Activated T-cell treated with anti-CD3 and anti-CD28 coated beads, Interleukin-2, amount 50 U/mL, for 72 hours (primary cell): ENCODE measurements at places on chromosomes 11 and 22. TPM values are rescaled to one million over a fixed set of nuclear protein-coding genes. Genes with fewer than 3 reads are reported as not detected.
A peak's percentile ranks its signal among the peaks of the same experiment; 100 is the strongest.

The ENTHD1 gene
- 0.46 TPM for total RNA-seq

The ZNF215 gene
- total RNA-seq: 0.23 TPM

The GDPD4 gene
- not detected for total RNA-seq

The KCNJ1 gene
- total RNA-seq: not detected

The APOBEC3F gene
- total RNA-seq: 49.0 TPM

The RFPL3 gene
- not detected for total RNA-seq

The FERMT3 gene
- 158 TPM for total RNA-seq

- no peak overlapping the region for H3K27ac ChIP-seq
- peaks cover 3% of the 10 kb centered on the region for H3K36me3 ChIP-seq
- H3K4me1 ChIP-seq: peaks cover 75% of the 10 kb centered on the region
- no peaks in the 10 kb centered on the region for H3K27me3 ChIP-seq
- no peak overlapping the region for H3K4me3 ChIP-seq
These were observed 82.3 kb downstream of the PTPRJ start for GRCh38 chr11:48062649-48063048.

DNA sequence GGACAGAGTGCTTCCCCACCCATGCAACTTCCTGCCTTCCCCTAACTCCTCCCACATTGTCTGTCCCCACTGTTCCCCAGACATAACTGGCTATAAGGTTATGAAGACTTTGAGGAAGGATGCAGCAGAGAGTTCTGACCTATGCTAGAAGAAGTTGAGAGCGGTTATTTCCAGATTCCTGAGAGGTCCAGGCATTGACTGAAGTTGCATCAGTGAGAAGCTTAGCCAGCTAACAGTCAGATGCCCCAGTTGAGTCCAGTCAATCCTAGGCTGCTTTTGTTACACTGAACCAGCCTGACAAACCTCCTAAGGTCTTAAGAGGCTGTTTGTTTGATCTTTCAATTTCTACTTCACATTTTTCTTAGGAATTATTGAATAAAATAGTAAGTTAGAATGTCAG lies 937.9 kb upstream of the CCDC90B start:
- no peak for DNase-seq
- no peaks in the 10 kb centered on the region for H3K36me3 ChIP-seq
- H3K27ac ChIP-seq: no peak overlapping the region
- no peak overlapping the region for H3K4me3 ChIP-seq

- H3K4me1 ChIP-seq: no peaks in the 10 kb centered on the region
- no peak overlapping the region for H3K4me3 ChIP-seq
- H3K36me3 ChIP-seq: peaks cover 5% of the 10 kb centered on the region
- no peak overlapping the region for H3K27ac ChIP-seq
- no peak for DNase-seq
These were observed 284.0 kb downstream of the LRRC4C start for GRCh38 chr11:41175304-41175972.

- H3K4me1 ChIP-seq: no peaks in the 10 kb centered on the region
- no peak overlapping the region for H3K27ac ChIP-seq
- no peaks in the 10 kb centered on the region for H3K36me3 ChIP-seq
- H3K27me3 ChIP-seq: no peaks in the 10 kb centered on the region
- DNase-seq: no peak
- no peak overlapping the region for H3K4me3 ChIP-seq
These were observed 154.3 kb downstream of the NXPE2 start for GRCh38 chr11:114832532-114833125.

DNA sequence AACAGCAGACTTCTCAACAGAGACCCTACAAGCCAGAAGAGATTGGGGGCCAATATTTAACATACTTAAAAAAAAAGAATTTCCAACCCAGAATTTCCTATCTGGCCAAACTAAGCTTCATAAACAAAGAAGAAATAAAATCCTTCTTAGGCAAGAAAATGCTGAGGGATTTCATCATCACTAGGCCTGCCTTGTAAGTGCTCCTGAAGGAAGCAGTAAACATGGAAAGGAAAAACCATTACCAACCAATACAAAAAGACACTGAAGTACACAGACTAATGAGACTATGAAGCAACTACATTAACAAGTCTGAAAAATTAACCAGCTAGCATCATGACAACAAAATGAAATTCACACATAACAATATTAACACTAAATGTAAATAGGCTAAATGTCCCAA lies 947.9 kb upstream of the CHORDC1 start:
- no peaks in the 10 kb centered on the region for H3K27me3 ChIP-seq
- no peak overlapping the region for H3K4me3 ChIP-seq
- no peak overlapping the region for H3K27ac ChIP-seq
- no peaks in the 10 kb centered on the region for H3K36me3 ChIP-seq

- peaks cover 12% of the 10 kb centered on the region for H3K27me3 ChIP-seq
- H3K36me3 ChIP-seq: peaks cover 2% of the 10 kb centered on the region
- no peak overlapping the region for H3K4me3 ChIP-seq
These were observed 11.1 kb upstream of the FXYD6 start for GRCh38 chr11:117887431-117888138.

- H3K27me3 ChIP-seq: peaks cover 55% of the 10 kb centered on the region
- no peaks in the 10 kb centered on the region for H3K36me3 ChIP-seq
- peaks cover 15% of the 10 kb centered on the region for H3K4me1 ChIP-seq
- H3K4me3 ChIP-seq: peak overlapping the region; percentile 62
- no peak overlapping the region for H3K27ac ChIP-seq
- DNase-seq: no peak
These were observed 635 bp downstream of the SCARF2 start for GRCh38 chr22:20436768-20437612.

DNA sequence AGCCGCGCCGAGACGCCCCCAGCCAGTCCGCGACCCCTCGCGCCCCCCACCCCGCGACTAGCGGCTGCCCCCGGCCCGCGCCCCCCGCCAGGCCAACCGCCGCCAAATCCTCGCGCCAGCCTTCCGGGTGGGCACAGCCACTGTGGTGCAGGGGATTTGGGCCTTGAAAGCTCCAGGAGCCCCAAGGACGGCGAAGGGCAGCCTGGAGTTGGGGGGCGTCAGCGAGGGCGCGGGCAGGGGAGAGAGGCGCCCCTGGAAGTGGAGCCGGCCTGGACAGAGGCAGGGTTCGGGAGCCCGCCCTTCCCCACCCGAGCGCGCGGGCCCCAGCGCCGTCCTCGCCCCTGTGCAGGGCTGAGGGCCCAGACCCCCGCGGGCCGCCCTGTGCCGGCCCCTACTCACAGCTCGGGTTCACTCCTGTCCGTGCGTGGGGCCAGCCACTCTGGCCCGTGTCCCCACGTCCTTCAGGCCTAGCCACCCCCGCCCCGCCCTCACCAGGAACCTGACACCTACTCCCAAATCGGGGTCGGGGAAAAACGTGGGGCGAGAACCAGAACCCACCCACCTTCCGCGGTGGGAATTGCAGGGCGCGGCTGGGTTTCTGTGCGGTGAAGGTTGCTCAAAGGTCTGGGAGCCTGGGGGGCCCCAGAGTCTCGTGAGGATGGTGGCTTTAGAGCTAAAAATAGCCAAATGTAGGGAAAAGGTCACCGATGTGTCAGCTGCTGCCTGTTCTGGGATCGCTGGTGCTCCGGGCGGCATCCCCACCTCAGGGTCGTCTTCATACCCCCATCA lies at the start of gene CPT1B:
Gene CPT1B (minus strand): TSS at position 441 of the 789 bp plus-strand sequence. CDS start 512 bp downstream, outside the sequence.
- H3K4me1 ChIP-seq: peaks cover 27% of the 10 kb centered on the region
- H3K27me3 ChIP-seq: no peaks in the 10 kb centered on the region
- DNase-seq: no peak
- H3K4me3 ChIP-seq: no peak within 1 kb of the TSS

GRCh38 chr11:86706338-86707131 lies 34.1 kb upstream of the ME3 start:
- H3K27me3 ChIP-seq: peaks cover 30% of the 10 kb centered on the region
- DNase-seq: no peak
- no peak overlapping the region for H3K4me3 ChIP-seq
- no peaks in the 10 kb centered on the region for H3K4me1 ChIP-seq
- peaks cover 4% of the 10 kb centered on the region for H3K36me3 ChIP-seq

DNA sequence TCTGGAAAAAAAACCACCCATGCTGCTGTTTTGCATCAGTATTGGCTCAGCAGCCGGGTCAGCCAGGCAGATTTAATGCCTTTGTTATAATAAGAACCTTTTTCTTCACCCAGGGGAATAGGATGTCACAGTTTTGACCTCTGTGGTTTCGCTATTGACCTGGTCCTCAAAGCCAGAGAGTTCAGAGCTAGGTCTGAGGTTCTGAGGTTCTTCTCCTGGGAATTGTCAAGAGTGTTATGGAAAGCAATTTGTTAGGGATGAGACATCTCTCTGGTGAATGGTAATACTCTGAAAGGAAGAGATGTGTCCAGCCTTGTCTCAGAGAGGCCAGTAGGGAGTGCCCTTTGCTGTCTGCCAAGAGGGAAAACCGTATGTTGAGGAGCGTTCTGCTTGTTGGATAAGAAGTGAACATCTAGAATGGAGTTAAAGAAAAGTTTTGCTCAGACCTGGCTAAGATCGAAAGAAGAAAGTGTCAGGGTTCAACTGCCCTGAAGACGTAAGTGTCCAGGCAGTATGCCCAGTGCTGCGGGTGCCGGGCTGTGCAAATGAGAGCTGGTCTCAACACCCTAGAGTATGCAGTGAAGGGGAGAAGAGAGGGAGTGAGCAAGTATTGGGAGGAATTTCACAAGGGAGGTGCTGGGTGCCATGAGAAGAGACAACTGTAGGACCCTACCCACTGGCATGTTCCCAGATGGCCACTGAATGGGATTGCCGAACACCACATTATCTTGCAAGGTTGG lies 150.9 kb upstream of the TTC12 start:
- no peak for DNase-seq
- no peaks in the 10 kb centered on the region for H3K4me1 ChIP-seq
- no peak overlapping the region for H3K27ac ChIP-seq
- no peak overlapping the region for H3K4me3 ChIP-seq
- no peaks in the 10 kb centered on the region for H3K36me3 ChIP-seq

DNA sequence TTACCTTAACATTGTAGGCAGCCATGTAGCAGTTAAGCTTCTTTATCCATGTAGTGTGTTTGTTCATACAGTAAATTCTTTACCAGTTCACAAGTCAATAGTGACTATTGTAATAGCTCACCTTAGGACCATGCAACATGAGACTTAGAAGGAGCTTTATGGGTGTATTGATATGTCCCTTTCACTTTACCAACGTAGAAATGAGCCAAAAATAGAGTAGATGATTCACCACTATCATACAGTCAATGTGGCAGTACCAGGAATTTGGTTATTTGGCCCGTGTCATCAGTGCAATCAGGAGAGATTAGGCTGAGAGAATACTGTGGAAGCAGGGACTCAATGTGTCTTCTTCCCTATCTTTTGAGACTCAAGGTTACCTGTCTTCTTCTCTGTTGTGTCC lies 4.7 kb downstream of the ZDHHC13 start:
- no peak for DNase-seq
- H3K36me3 ChIP-seq: peaks cover 25% of the 10 kb centered on the region
- H3K4me3 ChIP-seq: peak overlapping the region; percentile 23
- no peaks in the 10 kb centered on the region for H3K27me3 ChIP-seq
- peaks cover 53% of the 10 kb centered on the region for H3K4me1 ChIP-seq
- peak overlapping the region; percentile 45 for H3K27ac ChIP-seq

DNA sequence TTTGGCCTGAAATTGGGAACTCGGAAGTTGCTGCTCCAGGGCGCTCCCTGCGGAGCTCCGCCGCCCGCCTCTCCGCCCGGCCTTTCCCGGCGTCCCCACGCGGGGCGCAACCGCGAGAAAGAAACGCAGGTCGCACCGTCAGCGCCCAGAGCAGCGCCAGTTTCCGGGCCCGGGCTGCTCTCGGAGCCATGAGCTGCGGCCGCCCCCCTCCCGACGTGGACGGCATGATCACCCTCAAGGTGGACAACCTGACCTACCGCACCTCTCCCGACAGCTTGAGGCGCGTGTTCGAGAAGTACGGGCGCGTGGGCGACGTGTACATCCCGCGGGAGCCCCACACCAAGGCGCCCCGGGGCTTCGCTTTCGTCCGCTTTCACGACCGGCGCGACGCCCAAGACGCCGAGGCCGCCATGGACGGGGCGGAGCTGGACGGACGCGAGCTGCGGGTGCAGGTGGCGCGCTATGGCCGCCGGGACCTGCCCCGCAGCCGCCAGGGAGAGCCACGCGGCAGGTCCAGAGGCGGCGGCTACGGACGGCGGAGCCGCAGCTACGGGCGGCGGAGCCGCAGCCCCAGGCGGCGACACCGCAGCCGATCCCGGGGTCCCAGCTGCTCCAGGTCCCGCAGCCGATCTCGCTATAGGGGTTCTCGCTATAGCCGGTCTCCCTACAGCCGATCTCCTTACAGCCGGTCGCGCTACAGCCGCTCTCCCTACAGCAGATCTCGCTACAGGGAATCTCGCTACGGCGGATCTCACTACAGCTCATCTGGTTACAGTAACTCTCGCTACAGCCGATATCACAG lies 521 bp downstream of the SRSF8 start:
- H3K36me3 ChIP-seq: peaks cover 6% of the 10 kb centered on the region
- H3K27me3 ChIP-seq: peaks cover 4% of the 10 kb centered on the region
- H3K27ac ChIP-seq: peak overlapping the region; percentile 99
- peak overlapping the region; percentile 96 for H3K4me3 ChIP-seq

- H3K27me3 ChIP-seq: no peaks in the 10 kb centered on the region
- peak overlapping the region; percentile 88 for H3K4me3 ChIP-seq
- H3K36me3 ChIP-seq: no peaks in the 10 kb centered on the region
- H3K4me1 ChIP-seq: peaks cover 43% of the 10 kb centered on the region
These were observed 483 bp upstream of the HYLS1 start for GRCh38 chr11:125886997-125887372.

DNA sequence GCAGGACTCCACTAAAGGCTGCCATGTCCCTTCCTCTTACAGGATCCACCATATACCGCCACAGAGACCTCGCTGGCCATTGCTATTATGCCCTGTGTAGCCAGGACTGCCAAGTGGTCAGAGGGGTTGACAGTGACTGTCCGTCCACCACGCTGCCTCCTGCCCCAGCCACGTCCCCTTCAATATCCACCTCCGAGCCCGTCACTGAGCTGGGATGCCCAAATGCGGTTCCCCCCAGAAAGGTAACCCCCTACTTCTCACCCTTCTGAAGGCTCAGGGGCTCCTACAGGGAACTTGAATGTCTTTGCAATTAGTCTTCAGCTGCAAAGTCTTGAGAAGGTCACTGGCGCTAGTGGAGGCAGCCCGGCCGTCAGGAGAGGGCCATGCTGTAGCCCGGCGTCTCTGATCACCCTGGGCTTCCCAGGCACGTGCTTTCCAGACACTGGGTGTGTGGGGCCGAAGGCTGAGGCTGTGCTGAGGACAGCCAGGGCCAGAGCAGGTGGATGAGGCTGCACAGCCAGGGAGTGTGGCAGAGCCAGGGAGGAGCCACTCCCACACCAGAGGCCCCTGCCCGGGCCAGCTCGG lies 30.0 kb upstream of the MUC5B start:
- no peak overlapping the region for H3K4me3 ChIP-seq
- no peaks in the 10 kb centered on the region for H3K27me3 ChIP-seq
- H3K36me3 ChIP-seq: no peaks in the 10 kb centered on the region
- H3K4me1 ChIP-seq: no peaks in the 10 kb centered on the region

- H3K4me3 ChIP-seq: no peak overlapping the region
- no peaks in the 10 kb centered on the region for H3K4me1 ChIP-seq
- no peak overlapping the region for H3K27ac ChIP-seq
- DNase-seq: no peak
These were observed 542.5 kb upstream of the LARGE1 start for GRCh38 chr22:34462795-34463194.

DNA sequence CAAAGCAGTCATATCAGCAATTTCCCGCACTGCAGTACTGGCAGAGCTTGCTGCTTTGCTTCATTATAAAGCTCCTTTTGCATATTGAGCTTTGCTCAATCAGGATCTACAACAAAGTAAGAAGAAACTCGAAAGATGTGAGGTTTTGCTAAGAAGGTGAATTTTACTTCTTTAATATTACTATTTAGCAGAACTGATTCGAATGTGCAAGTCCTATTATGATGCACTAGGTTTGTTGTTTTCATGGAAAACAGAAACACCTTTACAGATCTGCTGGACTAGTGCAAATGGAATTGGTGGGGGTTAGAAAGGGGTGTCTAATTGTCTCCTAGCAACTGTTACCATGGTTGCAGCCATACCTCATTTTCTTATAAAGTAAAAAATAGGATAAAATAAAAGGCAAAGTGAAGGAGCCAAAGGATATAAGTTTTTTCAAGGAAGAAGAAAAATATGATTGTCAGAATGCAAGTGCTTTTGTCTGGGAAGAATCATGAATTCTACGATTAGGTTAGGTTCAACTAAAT lies 153.2 kb downstream of the MSANTD4 start:
- H3K27me3 ChIP-seq: peaks cover 19% of the 10 kb centered on the region
- no peak overlapping the region for H3K27ac ChIP-seq
- no peak overlapping the region for H3K4me3 ChIP-seq
- no peaks in the 10 kb centered on the region for H3K36me3 ChIP-seq
